NCI-H2081 treated with DMSO at 0.1 percent for 48 hours (cell line): ENCODE measurements at places on chromosomes 2 and 18.

DNA sequence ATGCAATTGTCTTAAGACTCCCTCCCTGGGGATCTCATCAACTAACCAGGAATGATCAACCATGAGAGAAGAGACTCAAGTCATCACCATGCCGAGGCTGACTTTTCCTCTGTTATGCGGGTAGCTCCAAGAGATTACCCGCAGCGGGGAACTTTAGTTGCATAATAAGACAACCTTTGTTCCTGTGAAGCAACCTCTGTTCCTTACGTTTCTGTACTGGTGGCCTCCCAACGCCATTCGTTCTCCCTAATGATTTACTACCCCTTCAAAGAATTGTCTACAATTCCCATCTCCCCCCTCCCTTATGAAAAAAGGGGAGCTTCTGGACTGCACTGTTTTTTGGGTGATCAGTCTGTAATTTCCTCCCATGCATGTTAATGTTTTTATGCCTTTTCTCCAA is 66.1 kb upstream of the LRPPRC start:
- no peak for DNase-seq

GRCh38 chr18:48222118-48222517 is 187.1 kb downstream of the ZBTB7C start:
- DNase-seq: peak; percentile 77

GRCh38 chr2:44542520-44542919 is 180.8 kb downstream of the CAMKMT start:
- DNase-seq: no peak

GRCh38 chr2:30569946-30570345 is 122.9 kb downstream of the LCLAT1 start:
- DNase-seq: no peak

DNA sequence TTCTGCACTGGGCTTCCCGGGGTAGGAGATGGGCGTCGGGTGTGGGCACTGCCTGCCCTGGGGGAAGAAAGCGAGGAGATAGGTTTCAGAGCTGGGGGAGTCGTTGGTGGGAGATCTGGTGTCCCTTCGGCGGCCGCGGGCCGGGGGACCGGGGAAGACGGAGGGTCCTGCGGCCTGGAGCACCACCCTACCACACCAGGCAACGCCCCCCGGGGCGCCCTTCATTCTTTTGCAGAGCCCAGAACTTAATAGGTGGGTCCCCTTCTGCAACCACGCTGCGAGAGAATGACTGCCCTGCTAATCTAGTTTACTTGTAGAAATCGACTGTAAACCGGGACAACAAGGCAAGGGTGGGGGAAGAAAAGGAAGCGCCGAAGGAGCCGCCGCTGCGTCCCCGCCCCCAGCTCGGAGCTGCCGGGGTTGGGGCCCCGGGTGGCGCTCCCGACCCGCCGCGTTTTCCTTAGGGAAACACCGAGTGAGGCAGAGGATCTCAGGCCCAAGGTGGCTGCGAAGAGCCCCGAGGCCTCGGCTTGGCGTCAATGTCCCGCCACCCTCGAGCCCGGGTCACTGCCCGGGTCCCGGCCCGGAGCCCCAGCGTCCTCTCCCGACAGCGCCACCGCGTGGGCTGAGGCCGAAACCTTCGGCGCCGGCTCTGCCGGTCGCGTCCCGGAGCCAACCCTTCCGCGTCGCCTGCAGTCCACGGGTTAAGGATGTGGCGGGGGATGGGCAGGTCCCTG is 5.4 kb upstream of the SATB2 start:
- DNase-seq: no peak

GRCh38 chr2:84939426-84940087 is 31.4 kb upstream of the KCMF1 start:
- no peak for DNase-seq

DNA sequence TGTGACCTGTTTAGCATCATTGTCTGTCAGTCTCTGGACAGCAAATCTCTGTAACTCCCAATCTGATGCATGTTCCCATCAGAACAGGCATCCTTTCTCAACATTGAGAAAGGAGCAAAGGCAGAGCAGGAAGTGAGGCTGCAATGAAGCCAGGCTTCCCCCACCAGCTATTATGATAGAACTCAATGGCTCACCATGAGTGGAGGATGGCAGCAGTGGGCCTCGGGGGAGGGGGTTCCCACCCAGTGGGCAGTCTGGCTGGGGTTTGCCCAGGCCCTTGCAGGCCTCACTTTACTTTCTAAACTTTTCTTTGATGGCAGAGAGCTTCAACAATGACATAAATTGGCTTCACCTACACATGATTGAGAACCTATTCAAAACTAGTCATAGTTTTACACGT is 240.6 kb upstream of the CXCR4 start:
- DNase-seq: no peak

GRCh38 chr2:95525294-95526035 is 40.9 kb upstream of the TRIM43B start:
- DNase-seq: no peak

- DNase-seq: no peak
Observed at GRCh38 chr2:234853729-234854128, 98.1 kb upstream of the SH3BP4 start.

GRCh38 chr2:72041638-72042111 is 106.0 kb downstream of the CYP26B1 start:
- DNase-seq: no peak

- no peak for DNase-seq
Observed at GRCh38 chr2:203605302-203605701, 70.2 kb upstream of the RAPH1 start.

- DNase-seq: no peak
Observed at GRCh38 chr2:51720826-51721225, 688.9 kb upstream of the NRXN1 start.

- peak; percentile 24 for DNase-seq
Observed at GRCh38 chr2:154912215-154912614, 213.7 kb downstream of the KCNJ3 start.

DNA sequence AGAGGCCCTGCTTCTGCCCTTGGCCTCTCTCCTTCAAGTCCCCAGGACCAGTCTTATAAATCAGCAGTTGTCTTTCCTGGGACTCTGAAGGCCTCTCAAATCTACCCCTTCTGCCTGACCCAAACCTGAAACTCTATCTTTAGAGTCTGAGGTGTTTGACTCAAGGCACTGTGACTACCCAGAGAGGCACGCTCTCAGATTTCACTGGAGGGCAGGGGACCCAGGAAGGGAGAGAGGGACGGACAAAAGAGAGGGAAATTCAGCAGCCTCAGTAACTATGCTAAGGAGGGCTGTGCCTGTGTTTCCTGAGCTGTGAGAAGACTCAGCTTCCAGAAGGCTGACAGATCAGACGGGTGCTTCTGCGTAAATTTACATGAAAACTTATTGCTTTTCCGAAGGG is 217.8 kb downstream of the HAUS1 start:
- no peak for DNase-seq

DNA sequence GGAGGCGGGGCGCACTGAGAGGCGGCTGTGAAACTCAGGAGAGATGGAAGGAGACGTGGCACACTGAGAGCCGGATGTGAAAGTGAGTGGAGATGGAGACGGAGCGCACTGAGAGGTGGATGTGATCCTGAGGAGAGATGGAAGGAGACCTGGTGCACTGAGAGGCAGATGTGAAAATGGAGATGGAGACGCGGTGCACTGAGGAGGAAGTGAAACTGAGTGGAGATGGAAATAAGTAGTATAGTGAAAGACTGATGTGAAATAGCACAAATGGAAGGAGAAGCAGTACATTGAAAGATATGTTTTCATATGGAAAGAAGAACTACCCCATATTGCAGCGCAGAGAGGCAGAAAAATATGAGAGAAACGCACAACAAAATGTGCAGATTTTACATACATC is 281.6 kb upstream of the RGPD4 start:
- no peak for DNase-seq

DNA sequence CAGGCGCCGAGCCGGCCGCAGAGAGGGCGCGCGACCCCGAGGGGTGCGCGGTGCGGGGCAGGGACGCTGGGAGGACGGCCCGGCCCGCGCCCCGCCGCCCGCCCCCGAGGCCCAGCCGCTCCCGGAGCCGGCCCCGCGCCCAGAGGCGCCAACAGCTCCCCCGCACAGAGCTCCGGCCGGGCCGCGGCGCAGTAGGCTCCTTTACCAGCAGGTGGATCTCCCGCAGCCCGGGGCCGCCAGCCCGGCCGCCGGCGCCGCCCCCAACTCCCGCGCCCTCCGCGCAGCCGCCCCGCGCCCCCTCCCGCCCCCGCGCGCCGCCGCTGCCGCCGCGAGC is 258 bp downstream of the MGAT4A start:
- no peak for DNase-seq

- no peak for DNase-seq
Observed at GRCh38 chr2:240991378-240992263, 6.8 kb upstream of the SNED1 start.

- no peak for DNase-seq
Observed at GRCh38 chr2:234172066-234172465, 121.6 kb downstream of the SPP2 start.

GRCh38 chr2:174858745-174859144 is 94.5 kb upstream of the CHRNA1 start:
- no peak for DNase-seq

- DNase-seq: no peak
Observed at GRCh38 chr2:180991361-180991760, 11.0 kb downstream of the UBE2E3 start.

DNA sequence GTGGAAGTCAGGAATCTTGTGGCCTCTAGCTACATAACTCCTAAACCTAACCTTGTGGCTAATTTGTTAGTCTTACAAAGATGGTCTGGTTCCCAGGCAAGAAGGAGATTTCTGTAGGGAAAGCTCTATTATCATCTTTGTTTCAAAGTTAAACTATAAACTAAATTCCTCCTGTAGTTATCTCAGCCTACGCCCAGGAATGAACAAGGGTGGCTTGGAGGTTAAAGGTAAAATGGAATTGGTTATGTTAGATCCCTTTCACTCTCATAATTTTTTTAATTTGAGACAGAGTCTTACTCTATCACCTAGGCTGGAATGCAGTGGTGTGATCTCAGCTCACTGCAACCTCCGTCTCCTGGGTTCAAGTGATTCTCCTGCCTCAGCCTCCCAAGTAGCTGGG is 24.6 kb upstream of the PDK1 start:
- no peak for DNase-seq

- no peak for DNase-seq
Observed at GRCh38 chr18:63588909-63589308, 1.8 kb downstream of the SERPINB13 start.

- DNase-seq: no peak
Observed at GRCh38 chr2:33242845-33243244, 233.6 kb upstream of the RASGRP3 start.

DNA sequence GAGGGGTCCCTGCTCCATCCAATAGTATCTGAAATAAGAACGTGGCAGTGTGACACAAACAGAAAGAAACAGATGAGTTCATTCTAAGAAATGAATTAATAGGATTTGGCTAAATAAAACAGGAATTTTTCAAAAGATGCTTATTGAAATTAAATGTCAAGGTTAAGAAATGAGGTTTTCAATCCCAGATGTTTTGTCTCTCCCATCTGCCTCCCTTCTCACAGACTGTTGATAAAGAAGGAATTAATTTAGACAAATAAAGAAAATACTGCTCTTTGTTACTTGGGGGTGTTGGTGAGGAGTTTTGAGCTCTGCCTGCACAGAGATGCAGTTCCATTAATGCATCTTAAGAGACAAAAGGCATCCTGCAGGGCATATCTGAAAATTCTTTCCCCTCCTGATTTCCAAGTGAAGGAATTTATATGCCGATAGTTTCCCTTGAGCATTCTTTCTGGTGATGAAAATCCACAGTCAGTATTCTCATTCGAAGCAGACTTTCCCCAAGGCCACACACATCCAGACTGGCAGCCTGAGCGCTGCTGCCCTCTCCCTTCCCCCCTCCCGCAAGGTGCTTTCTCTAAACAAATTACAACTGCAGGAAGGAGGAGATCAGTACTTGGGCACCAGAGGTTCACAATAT is 385.4 kb upstream of the RND3 start:
- no peak for DNase-seq

DNA sequence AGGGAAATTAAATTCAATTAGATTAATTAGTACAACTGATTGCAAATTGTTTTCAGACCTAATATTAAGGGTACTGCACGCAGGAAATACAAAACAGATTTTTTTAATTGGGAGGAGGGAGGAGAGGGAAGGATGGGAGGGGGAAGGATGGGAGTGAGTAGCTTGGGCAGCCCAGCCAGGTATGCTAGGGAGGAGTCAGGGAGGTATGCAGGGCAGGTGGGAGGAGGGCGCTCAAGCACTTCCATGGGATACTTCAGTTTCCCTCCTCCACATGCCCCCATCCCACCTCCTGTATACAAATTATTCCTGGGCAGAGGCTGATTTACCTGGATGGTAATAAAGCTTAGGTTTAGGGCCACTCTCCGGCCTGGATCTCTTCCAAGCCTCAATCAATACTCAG is 76.6 kb upstream of the CAPN13 start:
- DNase-seq: no peak

DNA sequence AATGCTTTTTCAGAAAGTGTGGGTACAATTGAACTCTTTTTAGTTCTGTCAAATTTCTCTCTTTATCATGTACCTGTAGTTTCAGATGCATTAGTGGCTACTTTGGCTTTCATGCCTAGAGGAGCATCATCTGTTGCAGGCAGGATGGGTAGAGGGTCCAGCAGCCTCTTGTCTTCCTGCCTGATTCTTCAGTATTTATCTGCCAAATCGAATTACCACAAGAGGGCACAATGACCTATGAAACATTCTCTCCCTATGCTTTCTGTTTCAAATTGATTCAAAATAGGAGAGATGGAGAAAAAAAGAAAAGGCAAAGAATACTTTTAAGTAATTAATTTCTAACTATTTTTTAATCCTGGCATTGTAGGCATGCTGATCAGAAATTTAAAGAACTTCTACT is 477.2 kb downstream of the TRIB2 start:
- DNase-seq: peak; percentile 9

DNA sequence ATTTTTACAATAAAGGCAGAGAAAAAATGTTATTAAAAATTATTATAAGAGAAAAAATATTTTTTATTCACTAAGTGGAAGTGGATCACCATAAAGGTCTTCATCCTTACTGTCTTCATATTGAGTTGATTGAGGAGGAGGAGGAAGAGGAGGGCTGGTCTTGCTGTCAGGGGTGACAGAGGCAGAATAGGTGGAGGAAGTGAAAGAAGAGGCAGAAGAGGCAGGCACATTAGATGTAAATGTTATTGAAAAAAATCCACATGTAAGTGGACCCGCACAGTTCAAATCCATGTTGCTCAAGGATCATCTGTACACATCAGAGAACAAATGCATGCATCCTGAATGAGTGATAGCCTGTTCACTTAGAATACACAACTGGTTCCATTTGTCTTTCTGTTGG is 6.4 kb upstream of the SPATS2L start:
- DNase-seq: peak; percentile 31

DNA sequence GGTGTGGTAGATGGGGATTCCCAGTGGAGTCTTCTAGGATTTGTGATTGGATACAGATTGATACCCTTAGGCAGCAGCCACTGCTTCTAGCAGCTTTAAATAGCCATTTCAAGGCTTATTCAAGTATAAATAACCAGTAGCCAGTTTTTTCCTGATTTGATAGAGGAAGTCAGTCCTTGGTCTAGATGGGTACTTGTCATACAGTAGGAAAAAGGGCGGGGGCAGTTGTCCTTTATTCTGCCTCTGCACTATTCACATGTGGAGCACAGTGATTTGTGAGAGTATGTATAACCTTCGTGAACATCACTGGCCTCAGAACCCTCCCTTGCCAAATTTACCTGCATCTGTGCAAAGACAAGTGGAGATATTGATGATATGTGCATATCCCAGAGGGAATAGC is 6.8 kb downstream of the PPP1CB start:
- no peak for DNase-seq
